ENCODE measurements at places on chromosomes 16 and 17.
A peak's percentile ranks its signal among the peaks of the same experiment; 100 is the strongest.

GRCh38 chr17:79204261-79204660, 129.6 kb downstream of the ENGASE start:
- no peak for DNase-seq

DNA sequence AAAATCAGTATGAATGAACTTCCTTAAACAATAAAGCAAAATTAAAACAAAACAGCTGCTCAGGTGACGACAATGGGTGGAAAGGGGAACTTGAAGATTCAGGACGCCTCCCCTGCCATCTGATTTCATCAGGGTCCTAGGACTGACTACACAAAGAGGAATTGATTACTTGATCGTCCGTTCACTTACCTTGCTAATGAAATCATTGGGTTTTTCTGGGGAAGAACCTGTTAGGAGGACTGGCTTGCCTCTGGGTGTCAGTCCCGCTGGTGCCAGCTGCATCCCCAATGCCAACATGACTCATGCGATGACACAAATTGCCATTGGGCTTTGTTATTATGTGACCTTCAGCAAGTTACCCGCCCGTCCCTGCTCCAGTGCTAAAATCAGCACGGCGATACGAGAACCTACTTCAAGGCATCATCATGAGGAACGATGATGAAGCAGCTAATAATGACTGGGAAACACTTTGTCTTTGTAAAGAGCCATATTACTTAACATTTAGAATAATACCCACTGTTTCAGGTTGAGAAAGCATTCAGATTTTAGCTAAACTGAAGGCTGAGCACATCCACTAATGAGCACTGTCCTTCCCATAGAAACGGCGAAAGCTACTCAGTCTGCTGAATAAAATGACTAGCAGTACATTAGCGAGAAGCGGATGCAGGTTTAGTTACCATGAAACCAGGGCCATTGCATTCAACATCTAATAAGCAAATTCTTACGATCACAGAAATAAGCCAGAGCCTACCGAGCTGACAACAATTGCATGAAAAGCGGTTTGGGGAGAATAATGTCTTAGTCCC, 139.4 kb downstream of the ZFHX3 start:
- no peak for DNase-seq

DNA sequence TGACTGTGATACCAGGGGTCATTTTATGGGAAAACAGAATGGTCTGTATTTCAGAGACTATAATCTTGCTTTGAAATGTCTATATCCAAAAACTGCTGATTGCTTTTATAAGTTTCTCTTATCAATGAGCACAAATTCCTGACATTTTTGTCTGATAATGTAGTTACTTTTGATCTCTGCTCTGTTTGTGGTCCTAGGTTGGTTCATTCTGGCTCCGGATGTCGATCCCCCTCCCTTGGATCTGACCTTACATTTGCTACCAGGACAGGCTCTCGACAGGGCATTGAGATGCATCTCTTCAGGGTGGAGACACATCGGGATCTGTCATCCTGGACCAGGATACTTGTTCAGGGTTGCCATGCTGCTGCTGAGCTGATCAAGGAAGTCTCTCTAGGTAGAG, 27.3 kb upstream of the VPS4A start:
- DNase-seq, result no peak

GRCh38 chr17:80124351-80124981, 22.5 kb downstream of the EIF4A3 start:
- DNase-seq, result peak; percentile 29

GRCh38 chr17:65166787-65167186, 29.6 kb downstream of the RGS9 start:
- DNase-seq, result no peak

GRCh38 chr17:64092113-64092512, 37.8 kb downstream of the ERN1 start:
- no peak for DNase-seq

DNA sequence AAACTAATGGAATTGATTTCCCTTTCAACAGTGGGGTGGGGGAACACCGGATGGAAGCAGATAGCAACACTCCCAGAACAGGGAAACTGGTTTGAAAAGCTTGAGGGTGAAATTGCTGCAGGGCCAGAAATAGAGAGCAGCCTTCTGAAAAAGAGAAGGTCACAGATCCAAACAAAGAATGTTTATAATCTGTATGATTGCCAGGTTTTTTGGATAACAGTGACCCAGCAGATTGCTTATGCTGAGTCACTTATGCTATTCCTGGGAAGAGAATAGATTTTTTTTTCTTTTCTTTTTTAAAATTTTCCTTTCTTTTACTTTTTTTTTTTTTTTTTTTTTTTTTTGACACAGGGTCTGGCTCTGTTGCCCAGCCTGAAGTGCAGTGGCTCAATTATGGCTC, 641.3 kb downstream of the KCNJ2 start:
- no peak for DNase-seq
